AG09319 (cell line): ENCODE measurements at places on chromosomes 11 and 22.

DNA sequence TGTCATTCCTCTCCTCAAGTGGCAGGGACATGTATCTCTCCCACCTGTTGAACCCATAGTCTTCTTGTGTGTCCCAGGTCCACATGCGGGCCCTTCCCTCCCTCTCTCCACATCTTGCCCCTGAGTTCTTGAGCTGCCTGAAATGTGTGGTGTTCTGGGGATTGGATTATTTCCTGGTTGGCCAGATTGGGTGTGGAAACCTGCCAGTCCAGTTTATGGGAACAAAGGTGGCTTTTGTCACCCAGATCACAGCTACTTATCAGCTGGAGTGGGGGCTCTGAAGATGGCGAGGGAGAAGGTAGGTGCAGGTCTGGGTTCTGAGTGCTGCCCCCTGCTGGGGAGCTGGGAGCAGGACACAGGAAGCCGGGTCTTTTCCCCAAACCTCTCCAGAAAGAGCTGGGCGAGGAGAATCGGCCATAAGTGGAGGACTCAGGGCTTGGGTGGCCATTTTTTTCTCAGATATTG, 14.2 kb downstream of the DTX4 start:
- no peak for DNase-seq

- no peak for DNase-seq
Measured at GRCh38 chr22:47727641-47728040, 965.2 kb downstream of the TBC1D22A start.

DNA sequence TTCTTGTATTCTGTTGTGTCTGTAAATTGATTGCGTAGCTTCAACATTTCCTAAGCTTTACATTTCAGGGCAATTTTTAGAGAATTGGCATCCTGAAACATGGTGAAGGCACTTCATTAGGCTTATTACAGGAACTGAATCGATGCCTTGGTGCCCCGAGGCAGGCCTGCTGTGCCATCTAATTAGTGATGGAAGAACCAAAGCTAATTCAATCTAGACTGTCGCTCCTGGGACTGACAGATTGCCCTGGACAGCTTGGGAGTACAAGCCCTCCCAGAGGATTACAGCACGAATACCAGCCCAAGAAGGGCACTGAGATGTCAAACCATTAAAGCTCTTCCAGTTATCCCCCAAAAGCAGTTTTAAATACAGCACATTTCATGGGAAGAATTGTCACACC, 243.2 kb upstream of the ZC3H12C start:
- no peak for DNase-seq

DNA sequence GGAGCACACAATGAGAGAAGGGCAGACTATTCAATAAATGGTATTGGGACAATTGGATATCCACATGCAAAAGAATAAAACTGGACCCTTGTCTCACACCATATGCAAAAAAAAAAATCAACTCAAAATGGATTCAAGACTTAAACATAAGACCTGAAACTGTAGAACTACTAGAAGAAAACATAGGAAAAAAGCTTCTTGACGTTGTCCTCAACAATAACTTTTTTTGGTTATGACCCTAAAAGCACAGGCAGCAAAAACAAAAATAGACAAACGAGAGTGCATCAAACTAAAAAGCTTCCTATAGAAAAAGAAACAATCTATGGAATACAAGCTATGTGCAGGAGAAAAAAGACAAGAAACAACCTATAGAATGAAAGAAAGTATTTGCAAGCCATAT, 37.1 kb upstream of the EED start:
- DNase-seq: no peak

GRCh38 chr11:116911976-116912734, 74.7 kb upstream of the APOA1 start:
- DNase-seq: peak; percentile 19

DNA sequence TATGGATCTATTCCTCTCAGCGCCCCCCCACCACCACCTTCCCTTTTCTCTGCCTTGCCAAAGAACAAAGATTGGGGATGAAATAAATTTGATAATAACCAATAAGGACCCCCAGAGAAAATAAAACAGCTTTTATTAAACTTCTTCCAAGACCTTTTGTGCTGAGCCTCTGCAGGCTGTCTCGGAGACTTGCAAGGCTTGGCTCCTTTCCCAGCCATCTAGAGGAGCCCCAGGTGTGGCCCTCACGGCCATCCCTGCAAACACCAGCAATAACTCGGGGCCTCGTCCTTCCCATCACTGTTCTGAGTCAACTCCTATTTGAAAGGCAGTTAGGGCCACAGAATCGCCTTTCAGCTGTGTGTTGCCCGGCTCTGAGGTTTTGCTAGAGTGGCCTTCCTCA, 51.2 kb upstream of the LMO1 start:
- DNase-seq: no peak

- peak; percentile 10 for DNase-seq
Measured at GRCh38 chr22:37077802-37078448, 26.4 kb downstream of the KCTD17 start.

- DNase-seq: no peak
Measured at GRCh38 chr22:38737302-38738060, 18.3 kb downstream of the SUN2 start.

GRCh38 chr22:28938286-28938833, 55.0 kb downstream of the ZNRF3 start:
- DNase-seq: no peak

GRCh38 chr11:61273178-61274078, 21.7 kb downstream of the VWCE start:
- DNase-seq: no peak

DNA sequence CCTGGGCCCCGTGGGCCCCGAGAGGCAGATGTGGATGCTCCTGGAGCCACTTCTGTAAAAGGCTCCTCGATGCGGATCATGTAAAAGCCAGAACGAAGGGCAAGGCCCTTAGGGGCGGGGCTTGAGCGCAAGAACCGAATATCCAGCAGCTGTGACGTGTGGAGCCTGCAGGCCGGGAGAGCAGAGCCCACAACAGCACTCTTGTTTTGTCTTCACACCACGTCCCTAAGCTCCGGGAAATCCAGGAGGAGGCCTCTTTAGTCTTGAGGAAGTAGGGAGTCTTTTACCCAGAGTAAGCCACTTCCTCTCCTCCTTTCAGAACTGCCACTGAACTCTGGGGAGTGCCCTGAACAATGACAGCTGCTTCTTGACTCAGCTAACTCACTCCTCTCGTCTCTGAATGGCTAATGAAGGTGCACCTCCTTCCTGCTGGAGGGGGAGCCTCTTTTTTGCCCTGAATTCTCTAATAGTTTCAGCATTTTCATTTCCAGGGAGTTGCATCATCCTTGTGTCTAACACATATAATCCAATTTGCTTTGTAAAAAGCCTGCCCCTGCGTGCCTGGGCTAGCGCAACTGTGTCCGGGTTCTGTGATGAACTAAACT, 12.5 kb downstream of the L3MBTL2 start:
- peak; percentile 87 for DNase-seq

DNA sequence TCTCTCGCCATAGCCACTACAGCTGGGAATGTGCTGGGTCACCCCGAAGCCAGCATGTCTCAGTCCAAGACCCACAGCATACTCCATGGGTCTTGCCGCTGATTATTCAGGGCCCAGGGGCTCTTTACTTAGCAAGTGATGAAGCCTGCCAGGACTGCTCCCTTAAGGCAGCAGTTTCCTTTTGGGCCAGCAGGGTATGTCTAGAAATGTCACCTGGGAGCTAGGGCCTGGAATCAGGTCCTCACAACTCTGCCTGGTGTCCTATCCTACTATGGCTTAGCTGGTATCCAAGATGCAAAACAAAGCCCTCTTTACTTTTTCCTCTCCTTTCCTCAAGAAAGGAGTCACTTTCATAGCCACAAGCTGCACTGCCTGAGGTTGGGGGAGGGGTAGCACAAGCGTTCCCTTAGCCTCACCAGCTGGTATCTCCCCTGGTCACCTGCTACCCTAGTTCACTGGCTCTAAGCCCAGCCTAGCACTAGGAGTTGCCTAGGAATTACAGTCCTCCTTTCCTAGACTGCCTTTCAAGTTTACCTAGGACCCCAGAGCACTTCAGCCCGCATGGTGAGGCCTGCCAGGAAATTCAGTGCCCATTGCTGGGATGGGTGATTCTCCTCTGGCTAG, 22.6 kb upstream of the NCR3LG1 start:
- DNase-seq: no peak

DNA sequence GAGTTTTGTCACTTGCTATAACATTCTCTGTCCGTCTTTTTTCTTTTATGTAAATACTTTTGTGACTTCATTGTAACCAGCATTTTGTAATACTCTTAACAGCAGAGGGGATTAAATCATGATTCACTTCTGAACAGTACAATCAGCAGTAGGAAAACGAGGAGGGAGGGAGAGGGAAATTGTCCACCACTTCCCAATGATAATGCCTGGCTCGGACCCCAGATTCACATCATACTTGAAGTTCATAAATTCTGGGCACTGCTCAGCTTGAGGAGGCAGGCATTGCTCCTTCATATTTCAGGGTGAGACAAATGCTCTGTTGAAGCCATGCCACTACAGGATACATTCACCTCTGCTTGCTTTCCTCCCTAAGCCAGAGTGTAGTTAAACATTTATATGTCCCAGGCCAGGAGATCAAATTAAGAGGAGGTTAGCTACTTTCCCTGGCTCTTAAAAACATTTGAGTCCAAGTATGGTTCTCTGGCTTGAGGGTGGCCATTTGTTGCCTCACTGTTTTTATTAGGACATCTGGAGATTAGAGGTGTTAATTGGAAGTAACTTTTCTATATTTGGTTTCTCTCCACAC, 129.0 kb upstream of the LDLRAD3 start:
- DNase-seq: no peak

DNA sequence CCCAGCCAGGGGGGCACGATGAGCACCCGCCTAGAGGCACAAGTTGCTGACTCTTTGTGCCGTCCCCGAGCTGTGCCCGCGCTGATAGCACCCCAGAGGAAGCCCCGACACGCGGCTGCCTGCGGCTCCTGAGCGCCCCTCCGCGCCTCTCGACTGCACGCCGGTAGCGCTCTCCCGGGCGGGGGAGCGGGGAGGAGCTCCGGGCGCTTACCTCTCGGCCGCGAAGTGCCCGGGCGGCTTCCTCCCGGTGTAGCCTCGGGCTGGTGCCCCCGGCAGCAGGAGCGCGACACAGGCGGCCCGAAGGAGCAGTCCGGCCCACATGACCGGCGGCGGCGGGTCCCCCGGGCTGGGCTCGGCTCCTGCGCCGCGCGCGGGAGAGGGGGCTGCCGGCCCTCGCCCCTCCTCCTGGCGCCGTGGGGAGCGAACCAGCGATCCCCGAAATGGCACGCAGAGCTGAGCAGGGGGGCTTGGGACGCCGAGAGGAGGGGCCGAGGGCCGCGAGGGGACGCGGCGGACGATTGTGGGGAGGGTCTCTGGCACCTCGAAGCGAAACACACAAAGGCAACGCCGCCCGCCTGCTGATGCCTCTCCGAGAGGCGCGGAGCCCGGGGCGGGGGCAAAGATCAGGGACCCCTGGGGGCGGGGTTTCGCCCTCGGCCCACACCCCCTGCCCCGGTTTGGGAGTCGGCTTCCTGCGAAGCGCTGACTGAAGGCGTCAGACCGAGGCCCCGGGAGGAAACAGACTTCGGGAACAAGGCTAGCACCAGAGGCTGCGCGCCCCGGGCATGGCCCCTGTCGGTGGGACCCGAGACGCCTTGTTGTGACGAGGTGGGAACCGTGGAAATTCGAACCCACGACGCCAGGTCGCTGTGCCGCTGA, at the start of gene VWCE:
TSS of gene VWCE (minus strand) at position 600 of the 879 bp plus-strand sequence. CDS start at position 321, 279 bp downstream.
- DNase-seq: no peak

DNA sequence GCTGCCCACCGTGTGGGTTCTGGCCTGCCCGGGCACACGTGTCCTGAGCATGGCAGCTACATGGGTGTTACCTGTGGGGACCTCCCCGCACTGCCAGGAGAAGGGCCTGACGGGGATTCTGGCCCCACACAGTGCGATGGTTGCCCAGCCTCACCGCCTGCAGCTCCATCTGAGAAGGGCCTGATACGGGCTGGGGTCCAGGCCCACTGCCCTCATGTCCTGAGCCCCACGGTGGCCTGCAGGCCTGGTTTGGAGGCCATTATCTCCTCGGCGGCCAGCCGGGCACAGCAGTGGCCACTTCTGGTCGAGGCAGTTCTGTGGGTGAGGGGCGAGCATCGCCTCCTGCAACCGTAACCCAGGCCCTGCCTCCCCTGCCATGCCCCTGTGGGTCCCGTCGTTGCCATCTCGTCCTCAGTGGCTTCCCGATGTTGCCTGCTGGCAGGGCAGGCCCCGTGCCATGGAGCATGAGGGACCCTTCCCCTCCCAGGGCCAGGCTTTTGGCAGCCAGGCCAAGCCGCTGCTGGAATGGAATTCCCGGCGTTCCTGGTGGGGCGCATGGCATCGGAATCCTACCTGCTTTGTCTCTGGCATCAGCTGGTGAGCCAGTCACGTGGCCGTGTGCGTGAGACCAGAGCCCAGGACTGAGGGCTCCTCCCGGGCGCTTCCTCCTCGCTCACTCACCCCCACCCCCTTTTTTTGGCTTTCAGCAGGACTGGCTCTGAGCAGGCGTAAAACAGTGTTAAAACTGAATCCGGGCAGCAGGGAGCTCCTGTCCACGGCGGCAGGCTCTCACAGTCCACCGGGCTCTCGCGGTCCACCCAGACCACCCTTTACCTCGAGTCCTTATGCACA, 71.9 kb upstream of the PPARA start:
- peak; percentile 67 for DNase-seq

- no peak for DNase-seq
Measured at GRCh38 chr11:65292890-65293289, 21.8 kb upstream of the CDC42EP2 start.

- DNase-seq: no peak
Measured at GRCh38 chr11:106238704-106239360, 161.4 kb downstream of the AASDHPPT start.

- no peak for DNase-seq
Measured at GRCh38 chr11:122141725-122142124, 25.7 kb upstream of the BLID start.

DNA sequence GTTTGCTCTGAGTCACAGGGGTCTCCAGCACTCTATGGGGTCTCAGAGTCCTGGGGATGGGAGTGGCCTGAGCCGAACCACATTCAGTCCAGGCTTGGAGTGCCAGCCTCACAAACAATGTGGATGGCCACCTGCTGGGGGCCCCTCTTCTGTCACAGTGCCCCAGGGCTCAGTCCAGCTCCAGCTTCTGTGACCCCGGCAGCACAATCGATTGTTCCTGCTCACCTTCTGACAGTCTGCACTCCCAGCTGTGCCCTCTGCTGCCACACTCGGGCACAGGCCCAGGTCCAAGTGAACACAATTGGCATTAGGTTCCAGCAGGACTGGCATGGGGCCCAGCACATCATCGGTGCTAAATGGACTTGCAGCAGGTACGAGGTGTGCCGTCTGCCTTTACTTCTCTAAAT, 84.8 kb downstream of the TP53I11 start:
- no peak for DNase-seq

GRCh38 chr22:20563466-20563906, 56.1 kb downstream of the MED15 start:
- no peak for DNase-seq

GRCh38 chr11:131481971-131482370, 111.6 kb downstream of the NTM start:
- DNase-seq: no peak

- DNase-seq: no peak
Measured at GRCh38 chr11:94785509-94785908, 17.4 kb downstream of the AMOTL1 start.

GRCh38 chr11:62612366-62613290, at the start of the genes EML3 and ROM1:
EML3 (minus strand) TSS chr11:62612775; CDS start chr11:62612457, 318 bp downstream.
ROM1 (plus strand) TSS chr11:62613257; CDS start chr11:62613282, 25 bp downstream.
- DNase-seq: peak; percentile 83
